ENCODE measurements at places on chromosomes 12 and 14.

GRCh38 chr14:33480071-33480886 lies 470.6 kb downstream of the EGLN3 start:
- DNase-seq, result no peak

DNA sequence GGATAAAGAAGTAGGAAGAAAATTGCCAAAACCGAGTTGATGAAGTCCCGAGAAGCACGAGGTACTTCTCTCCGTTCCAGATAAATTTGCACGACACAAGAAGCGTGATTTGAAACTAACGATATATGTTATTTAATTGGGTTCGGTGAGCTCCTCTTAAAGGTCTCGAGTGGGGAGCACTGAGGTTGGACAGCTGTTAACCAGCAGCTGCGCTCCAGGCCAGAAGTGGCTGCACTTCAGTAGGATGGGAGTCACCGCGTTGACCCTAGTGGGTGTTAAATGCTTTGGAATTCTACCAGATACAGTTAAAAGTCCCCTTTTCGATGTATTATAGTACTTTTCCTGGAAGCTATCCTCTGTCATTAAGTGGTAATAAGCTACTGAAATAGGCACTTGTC lies 953 bp upstream of the DCAF5 start:
- no peak for DNase-seq

DNA sequence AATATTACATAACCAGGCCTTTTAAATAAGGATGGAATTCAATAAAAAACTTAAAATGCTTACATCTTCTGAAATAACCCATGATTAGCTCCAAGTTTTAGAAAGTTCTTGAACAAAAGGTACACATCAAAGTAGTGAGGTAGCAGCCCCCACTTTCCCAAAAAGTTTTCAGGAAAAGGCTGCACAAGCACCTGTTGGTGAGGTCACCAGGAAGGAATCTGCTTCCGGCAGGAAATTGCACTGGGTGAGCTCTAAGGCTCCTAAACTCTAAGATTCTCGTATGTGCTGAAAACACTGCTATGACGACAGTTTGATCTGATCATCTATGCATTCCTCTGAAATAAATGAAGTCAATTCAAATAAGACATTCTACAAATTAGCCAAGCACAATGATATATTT lies 34.3 kb upstream of the TTC7B start:
- DNase-seq, result no peak

GRCh38 chr12:72272091-72272661 lies at the start of gene TRHDE:
Gene TRHDE, plus strand, starts transcription at chr12:72272370. Its CDS starts 274 bp downstream, at chr12:72272644.
- DNase-seq, result peak; percentile 0

DNA sequence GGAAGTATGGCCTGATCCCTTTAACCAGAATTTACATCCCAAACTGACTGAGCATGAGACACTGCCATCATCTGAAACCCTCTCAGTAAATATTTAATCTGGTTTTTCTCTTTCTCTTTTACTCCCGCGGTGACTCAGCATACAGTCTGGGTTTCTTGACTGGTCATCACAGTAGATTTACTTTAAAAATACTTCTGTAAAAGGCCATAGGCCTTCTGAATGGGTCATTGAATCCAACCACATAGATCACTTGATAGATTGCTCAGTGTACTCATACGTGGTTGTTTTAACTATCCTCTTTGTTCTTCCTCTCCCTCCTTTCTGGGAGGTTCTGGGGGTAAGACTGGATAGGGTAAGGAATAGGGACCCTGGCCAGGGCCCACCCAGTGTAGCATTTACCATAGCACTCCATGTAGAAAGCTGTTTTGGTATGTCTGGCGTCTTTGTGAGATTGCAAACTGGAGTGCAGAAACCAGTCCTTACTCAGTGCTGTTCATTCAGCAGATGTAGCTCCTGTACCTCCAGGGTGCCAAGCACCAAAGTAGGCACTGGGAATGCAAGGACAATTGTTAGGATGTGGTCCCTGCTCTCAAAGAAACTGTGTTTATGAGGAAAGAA lies 165.7 kb downstream of the SRGAP1 start:
- DNase-seq, result no peak

DNA sequence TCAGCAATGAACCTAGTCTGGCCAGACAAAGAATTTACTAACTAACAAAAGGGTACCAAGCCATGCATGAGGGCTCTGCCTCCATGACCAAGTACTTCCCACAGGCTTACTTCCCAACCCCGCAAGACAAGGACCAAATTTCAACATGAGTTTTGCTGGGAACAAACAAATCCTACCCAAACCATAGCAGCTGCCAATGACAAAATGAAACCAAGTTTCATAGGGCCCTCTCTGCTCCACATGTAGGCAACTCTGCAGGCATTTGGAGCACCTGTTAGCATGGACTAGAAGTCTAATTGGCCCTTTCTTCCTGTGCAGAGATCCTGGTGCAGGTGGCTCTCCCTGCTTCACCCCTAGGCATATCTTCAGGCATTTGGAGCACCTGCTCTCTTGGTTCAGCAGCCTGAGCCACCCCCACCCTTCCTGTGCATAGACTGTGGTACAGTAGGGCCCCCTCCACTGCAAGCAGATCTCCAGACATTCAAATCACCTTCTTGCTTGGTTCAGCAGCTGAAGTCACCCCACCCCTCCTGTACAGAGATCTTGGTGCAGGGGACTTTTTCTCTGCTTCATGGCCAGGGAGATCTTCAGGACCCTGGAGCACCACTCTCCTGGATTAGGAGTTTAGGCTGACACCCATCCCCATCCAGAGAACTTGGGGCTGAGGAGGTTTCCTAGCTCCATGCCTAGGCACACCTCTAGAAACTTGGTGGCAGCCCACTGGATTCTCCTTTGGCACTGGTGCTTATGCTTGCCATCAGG lies 308.7 kb downstream of the RPAP3 start:
- peak; percentile 43 for DNase-seq

DNA sequence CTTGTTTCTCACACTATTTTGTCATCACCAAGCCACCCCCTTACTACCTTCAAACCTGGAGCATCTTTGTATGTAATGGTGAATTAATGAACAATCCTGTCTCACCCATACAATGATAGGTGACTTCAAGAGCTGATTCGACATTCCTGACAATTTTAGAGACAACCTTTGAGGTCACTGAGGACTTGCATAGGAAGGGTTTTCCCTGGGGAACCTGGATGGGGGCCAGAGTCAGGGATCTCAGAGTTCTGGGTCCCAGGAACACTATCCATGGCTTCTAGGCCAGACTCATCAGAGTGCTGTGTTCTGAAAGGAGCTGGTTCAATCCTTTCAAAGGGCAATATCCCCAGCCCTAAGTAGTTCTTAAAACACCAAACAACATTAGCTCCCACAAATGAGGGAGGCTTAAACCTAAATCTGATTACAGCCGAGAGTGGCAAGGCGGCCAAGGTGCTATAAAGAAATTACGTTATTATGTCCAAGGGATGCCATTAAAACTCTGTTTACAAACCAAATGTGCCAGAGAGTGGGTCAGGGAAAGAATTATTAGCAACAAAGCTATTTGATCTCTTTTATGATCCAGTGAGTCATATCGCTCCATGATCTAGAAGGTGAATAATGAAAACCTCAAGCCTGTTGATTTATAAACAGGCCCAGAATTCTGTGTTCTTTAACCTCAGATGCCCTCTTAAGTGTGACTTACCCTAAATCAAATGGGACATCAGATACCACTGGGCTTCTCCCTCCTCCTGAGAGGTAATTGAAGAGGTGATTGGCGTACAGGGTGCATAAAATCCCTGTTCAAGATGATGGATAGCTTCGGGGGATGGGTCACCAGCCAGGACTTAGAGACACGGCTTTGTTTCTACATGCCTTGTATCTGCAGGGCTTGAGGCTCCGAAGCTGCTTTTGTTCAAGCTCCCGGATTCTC lies 230.2 kb upstream of the TBX3 start:
- no peak for DNase-seq

- DNase-seq, result no peak
Observed at GRCh38 chr12:39401459-39401858, 41.5 kb downstream of the KIF21A start.

GRCh38 chr14:56185992-56186391 lies 67.8 kb downstream of the PELI2 start:
- DNase-seq, result no peak

- peak; percentile 10 for DNase-seq
Observed at GRCh38 chr14:72605096-72605920, 288.6 kb downstream of the DPF3 start.

GRCh38 chr14:47040550-47040949 lies 389.0 kb upstream of the RPL10L start:
- DNase-seq, result no peak

- no peak for DNase-seq
Observed at GRCh38 chr12:126210448-126210847, 1145.2 kb downstream of the AACS start.

Measured in stimulated activated CD4-positive, alpha-beta T cell treated with anti-CD3 and anti-CD28 coated beads, Interleukin-2, amount 100 ng/mL, for 24 hours (primary cell).